GM12864 (cell line): ENCODE measurements at places on chromosomes 12 and 14.

GRCh38 chr12:119624966-119625365, 31.4 kb downstream of the TMEM233 start:
- DNase-seq = no peak

- no peak for DNase-seq
Observed at GRCh38 chr14:90193925-90194324, 62.4 kb upstream of the PSMC1 start.

DNA sequence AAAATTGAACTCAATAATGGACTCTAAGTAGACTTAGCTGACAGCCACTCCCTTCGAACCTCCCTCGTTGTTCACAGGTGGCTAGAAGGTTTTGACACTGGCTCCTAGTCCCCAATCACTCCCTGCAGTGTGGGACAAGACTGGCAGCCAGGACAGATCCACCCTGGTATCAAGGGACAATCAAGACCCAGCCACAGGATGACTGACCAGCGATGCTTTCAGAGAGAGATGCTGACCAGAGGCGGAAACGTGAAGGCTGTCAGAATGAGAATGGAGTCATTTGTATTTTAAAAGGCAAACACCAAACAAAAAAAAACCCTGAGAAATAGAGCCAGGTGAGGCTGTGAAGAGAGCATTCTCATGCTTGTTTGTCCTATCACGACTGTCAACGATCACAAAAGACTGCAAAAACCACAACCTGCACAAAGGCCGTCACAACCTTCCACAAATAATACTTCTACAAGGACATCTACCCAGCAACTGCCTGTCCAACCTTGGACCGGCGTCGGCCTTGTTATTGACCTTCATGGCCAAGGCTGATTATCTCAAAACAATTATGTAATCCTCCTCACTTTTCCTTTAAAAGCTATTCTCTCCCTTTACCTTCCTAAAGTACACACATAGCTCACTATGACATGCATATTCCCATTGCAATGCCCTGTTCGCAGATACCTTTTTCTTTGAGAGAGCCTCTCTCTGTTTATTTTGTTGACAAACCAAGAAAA, 13.2 kb downstream of the EIF5 start:
- DNase-seq = no peak

DNA sequence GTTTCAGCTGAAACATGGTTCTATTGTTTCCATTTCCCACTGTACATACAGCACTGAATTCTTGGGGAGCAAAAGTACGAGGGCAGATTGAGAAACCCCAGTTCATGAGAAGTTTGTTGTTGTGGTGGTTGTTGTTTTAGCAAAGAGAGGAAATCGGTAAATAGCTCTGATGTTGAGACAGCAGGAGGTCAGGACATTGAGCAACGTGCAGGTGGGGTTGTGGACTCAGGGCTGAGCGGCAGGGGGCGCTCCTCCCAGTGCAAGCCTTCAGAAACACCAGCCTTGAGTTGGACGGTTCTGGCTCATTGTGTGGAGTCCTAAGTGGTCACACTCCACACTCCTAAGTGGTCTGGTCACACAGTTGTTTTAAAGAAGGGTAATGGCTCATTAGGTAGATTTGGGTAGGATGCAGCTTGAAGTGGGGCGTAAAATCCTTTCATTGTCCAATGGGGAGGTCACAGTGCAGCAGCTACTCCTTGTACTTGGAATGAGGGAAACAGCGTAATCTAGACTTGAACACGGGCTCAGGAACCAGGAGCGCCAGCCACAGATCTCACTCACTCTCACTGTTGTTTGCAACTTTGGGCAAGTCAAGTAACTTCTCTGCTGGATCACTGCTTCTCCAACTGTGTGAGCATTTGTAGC, 14.5 kb upstream of the PWP1 start:
- no peak for DNase-seq

DNA sequence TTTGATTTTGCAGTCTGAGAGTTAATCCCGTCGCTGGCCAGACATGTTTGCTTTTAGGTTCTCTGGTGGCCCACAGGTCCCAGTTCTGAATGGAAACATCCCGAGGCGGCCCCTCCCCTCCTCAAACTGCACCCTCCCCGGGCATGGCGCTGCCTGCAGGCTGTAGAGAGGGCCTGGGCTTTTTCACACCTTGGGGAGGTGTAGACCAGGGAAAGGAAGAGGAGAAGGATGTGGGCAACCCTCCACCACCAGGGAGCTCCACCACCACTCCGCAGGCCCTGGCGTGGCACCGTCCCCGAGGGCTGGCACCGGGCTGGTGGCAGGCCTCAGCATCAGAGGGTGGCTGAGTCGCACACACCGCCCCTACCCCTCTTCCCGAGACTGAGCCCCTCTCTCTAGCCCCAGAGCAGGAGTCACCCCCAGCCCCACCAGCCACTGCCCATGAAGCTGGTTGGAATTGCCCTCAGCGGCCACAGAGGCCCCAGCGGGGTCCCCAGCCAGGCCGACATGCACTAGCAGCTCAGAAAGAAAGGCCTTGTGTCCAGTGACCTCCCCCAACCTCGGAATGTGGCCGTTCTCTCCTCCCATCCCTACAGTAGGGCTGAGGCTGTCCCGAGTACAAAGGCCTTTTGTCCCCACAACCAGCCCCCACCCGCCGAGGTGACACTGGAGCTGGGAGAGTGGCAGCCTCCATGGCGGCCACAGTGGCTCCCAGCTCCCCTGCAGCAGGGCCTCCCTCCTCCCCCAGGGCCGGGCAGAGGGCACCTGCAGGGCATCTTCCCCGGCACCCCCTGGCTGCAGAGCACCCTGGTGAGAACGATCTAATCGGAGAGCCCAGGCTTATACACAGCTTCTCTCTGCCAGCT, 23.5 kb upstream of the INF2 start:
- no peak for DNase-seq

- DNase-seq = no peak
Observed at GRCh38 chr14:64671591-64671990, 32.6 kb upstream of the PLEKHG3 start.

GRCh38 chr12:51926064-51926632, 18.8 kb downstream of the ACVRL1 start:
- DNase-seq = no peak

GRCh38 chr14:34403646-34404045, 58.4 kb downstream of the SPTSSA start:
- no peak for DNase-seq

DNA sequence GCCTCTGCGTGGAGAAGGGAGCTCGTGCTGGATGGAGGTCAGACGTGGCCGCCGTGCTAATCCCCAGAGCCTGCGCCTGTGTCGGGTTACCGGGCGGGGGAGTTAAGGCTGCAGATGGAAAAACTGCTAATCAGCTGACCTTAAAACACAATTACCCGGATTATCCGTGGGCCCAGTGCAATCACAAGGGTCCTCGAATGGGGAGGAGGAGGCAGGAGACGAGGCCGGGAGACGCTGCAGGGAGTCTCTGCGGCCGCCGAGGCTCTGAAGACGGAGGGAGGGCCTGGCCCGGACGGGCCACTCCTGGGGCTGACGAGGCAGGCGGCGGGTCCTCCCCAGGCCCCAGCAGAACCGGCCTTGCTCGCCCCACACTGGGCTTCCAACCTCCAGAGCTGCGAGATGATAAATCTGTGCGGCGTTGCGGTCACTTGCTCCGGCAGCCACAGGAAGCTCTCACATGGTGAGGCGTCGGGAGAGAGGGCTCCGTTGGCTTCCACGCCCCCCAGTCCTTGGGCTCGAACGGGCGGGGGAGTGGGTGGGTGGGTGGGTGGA, 32.9 kb upstream of the FBRSL1 start:
- no peak for DNase-seq

DNA sequence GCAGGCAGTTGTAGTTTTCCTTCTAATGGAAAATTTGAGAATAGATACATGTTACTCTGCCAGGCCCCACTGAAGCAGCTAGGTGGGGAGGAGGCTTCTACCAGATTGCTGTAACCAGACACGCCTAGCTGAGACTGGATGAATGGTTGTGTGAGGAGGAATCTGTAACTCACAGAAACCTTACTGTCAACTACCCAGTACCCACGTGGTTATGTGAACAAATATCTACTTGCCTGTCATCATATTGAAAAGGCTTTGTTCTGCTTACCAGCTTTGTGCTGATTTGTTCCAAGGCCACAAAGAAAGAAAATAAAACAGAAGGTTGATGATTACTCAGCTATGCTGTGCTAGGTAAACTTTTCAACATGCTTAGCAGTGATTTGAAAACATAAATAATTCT, 167.2 kb downstream of the CAPZA3 start:
- DNase-seq = no peak

- no peak for DNase-seq
Observed at GRCh38 chr14:34227834-34228649, 234.0 kb downstream of the SPTSSA start.

GRCh38 chr14:52792097-52792415, 649 bp upstream of the GNPNAT1 start:
- DNase-seq = no peak

DNA sequence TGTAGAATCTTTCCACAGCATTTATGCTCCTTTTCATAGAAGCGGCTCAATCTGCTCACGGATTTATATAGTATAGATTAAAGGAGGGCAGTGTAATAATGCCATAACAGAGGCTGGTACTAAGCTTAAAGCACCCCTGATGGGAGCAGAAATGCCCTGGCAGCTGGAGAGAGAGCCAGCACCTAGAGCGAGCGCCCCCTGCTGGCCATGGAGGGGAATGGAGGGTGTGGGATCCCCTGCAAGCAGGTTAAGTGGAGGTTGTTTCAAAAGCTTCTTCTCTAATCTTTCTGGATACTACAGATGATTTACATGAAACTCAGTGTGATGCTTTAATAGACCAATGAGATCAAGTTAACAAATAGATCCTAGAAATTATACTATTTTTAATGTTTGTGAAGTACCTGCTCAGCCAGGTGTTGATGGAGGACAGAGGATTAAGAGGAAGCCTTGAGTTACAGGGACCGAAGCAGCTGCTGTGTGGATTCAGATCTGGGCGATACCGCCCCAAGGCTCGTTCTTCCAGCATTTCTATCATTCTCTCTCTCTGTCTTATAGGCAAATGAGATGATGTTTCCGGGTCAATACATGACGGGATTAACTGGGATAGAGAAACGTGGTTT, 1519.3 kb upstream of the TMEM132C start:
- no peak for DNase-seq

DNA sequence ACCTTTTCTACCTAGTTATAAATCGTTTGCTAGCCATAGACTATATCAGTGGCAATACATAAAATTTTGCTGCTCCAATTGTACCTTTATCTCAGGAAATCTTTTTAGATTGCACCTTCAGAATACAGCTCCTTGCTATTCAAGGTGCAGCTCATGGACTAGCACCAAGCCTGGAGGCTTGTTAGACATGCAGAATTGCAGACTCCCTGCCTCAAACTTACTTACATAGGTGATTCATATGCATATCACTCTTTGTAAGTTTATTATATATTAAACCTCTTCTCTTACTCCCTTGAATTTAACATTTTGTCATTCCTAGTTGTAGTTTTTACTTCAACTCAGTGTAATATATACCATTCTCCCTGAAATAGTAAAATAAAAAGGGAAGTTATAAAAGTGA, 195.4 kb upstream of the PDZRN4 start:
- DNase-seq = no peak

GRCh38 chr14:105881021-105881930, 354.9 kb downstream of the TMEM121 start:
- DNase-seq = no peak

DNA sequence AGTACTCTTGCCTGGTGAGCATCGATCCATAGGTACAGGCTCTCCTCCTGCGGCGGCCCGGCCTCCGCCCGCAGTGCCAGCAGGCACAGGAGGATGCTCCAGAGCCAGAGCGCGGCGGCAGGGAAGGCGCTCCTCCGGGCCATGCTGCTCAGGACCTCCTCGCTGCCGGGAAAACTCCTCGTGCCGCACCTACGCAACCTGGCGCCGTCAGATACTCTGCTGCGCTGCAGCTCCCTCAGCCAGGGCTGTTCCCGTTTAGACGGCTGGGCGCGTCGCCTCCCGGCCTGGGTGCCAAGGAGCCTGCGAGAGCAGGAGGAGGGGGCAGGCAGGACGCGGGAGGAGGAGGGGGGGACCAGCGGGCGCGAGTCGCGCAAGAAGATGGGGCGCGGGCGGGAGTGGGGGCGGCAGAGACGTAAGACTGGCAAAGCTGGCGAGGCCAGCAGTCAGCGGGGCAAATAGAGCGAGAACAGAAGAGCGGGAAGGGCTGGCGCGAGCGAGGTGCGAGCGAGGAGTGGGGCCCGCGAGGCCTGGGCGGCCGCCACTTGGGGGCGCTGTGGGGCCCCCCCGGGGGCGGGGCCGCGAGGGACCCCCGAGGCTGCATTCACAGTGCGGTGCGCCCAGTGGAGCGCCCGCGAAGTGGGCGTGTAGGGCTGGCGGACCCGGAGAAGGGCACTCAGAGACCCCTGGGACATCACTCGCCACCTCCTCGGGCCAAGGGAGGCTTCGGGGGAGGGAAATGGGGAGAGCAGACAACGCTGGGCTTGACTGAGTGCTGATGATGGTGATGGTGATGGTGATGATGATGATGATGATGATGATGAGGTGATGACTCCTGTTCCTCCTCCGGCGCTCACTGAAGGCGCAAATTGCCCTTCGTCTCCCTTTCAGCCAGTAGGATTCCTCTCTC, at the start of gene WIF1:
WIF1 (minus strand) TSS at position 257 of the 907 bp plus-strand sequence; CDS start at position 143, 114 bp downstream.
- no peak for DNase-seq

- no peak for DNase-seq
Observed at GRCh38 chr12:105659355-105660075, 329.0 kb downstream of the C12orf75 start.

- no peak for DNase-seq
Observed at GRCh38 chr12:20452496-20453010, 84.2 kb downstream of the PDE3A start.

DNA sequence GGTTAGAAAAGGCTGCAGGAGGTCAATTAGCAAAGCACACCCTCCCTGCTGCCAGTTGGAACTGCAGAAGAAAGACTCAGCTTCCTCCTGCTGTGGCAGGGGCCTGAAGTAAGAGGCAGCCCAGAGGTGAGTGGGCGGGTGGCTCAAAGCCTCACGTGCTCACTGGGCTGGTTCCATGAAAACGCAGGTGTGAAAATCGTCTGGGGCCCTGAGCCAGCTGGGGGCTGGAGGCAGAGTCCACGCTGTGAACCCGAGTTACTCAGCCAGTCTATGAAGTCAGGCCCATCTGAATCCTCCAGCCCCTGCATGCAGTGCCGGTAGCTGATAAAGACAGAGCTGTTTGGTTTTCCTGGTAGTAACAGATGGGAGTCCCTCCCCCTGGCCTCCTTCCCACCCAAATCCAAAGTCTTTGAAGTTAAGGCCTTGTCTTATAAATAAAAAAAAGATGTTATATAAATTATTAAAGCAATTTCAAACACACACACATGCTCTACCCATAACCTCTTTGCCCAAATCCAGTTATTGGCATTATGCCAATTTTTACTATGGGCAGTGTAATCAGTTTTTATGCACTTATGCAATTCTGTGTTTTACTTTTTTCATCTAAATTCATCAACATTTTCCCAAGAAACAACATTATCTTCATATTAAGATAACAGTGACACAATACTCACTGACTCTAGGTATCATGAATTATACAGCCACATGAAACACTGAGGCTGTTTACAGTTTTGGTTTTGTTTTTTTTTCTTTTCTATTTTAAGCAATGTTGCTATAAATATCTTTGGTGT, 57.9 kb upstream of the PNMA1 start:
- DNase-seq = peak; percentile 94

DNA sequence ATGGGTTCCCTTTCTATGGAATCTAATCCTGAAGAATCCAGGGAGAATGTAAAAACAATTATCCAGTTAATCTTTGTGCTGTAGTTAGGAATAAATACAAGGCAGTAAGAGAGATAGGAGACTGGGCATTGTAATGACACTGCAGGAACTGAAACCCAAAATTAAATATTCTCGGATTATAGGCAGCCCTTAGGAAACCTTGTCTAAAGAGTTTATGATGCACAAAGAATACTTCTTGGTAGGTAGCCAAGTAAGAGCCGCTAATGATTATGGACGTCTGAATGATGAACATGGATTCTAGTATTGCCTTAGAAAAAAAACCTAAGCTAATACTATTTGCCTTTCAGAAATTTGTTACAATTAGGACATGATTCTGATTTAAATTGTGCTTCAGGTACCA, 165.4 kb upstream of the LRIG3 start:
- DNase-seq = no peak
